ENCODE measurements at places on chromosomes 7 and 10. TPM values are rescaled to one million over a fixed set of nuclear protein-coding genes. Genes with fewer than 3 reads are reported as not detected.
A peak's percentile ranks its signal among the peaks of the same experiment; 100 is the strongest.

The CYP2C19 gene
- total RNA-seq = not detected

The PARD3 gene
- total RNA-seq = 49.1 TPM

The CLEC2L gene
- not detected for total RNA-seq

The SPDYE3 gene
- not detected for total RNA-seq

The TBX20 gene
- total RNA-seq = 0.26 TPM

The UCN3 gene
- not detected for total RNA-seq

The CRYGN gene
- total RNA-seq = 1.0 TPM

The ARPC1B gene
- 61.8 TPM for total RNA-seq

The RGR gene
- not detected for total RNA-seq

- peaks cover 5% of the 10 kb centered on the region for H3K4me1 ChIP-seq
- H3K4me3 ChIP-seq = no peak overlapping the region
- no peak overlapping the region for H3K27ac ChIP-seq
- H3K27me3 ChIP-seq = no peaks in the 10 kb centered on the region
- H3K36me3 ChIP-seq = no peaks in the 10 kb centered on the region
Measured at GRCh38 chr10:71521504-71522441, 125.1 kb downstream of the CDH23 start.

DNA sequence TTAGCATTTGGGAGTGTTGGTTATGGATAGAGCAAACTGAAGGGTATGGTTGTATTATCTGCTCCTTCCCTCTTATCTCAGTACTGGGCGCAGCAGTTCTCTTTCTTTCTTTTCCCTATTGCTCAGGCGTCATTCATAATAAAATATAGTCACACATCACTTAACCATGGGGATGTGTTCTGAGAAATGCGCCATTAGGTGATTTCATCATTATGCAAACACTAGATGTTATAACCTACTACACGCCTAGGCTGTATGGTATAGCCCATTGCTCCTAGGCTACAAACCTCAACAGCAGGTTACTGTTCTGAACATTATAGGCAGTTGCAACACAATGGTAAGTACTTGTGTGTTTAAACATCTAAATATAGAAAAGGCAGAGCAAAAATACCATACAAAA is 401.7 kb downstream of the EXOC4 start:
- DNase-seq = no peak
- H3K4me3 ChIP-seq = no peak overlapping the region
- H3K27ac ChIP-seq = no peak overlapping the region
- H3K4me1 ChIP-seq = no peaks in the 10 kb centered on the region
- no peaks in the 10 kb centered on the region for H3K27me3 ChIP-seq

DNA sequence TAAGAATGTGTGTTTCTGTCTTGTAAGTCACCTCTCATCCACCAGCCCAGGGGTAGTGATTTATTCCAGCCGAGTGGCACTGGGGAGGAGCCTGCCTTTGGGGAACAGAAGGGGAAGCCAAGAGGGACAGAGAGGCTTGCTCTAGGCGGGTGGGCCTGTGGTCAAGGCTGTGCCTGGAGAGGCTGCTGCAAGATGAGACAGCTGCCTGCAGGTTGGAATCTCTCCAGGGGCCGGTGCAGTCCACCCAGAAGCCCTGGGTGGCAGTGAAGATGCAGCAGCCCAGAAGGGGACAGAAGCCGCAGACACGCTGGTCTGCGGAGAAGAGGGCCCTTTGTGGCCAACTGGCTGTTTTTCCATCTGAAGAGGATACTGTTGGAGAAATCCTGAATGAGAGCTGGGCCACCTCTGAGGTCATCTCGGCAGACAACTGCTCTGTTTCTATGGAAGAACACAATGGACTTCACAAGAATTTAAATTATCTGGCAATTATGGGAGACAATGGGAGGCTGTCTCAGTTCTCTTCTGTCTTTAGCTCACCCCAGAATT is 175.7 kb downstream of the GFRA1 start:
- H3K27ac ChIP-seq = no peak overlapping the region
- peaks cover 2% of the 10 kb centered on the region for H3K4me1 ChIP-seq
- no peak for DNase-seq
- H3K36me3 ChIP-seq = no peaks in the 10 kb centered on the region
- no peak overlapping the region for H3K4me3 ChIP-seq

DNA sequence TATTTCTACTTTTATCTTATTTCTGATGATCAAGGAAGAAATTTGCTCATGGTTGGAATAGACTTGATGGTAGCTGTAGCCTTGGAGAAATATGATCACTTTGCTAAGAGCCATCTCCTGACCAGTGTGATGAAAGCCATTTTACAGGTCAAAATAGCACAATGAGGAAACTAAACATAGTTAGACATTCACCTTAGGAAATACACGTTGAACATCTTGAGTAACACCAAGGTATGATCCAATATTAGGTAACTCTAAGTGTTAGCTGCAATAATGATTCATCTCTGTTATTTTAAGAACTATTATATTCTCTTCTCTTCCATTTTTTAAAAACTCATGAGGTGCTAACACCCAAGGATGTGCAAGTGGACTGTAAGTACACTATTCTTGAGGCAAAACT is 328.0 kb downstream of the PLXDC2 start:
- no peak for DNase-seq
- no peak overlapping the region for H3K27ac ChIP-seq
- H3K4me1 ChIP-seq = no peaks in the 10 kb centered on the region

DNA sequence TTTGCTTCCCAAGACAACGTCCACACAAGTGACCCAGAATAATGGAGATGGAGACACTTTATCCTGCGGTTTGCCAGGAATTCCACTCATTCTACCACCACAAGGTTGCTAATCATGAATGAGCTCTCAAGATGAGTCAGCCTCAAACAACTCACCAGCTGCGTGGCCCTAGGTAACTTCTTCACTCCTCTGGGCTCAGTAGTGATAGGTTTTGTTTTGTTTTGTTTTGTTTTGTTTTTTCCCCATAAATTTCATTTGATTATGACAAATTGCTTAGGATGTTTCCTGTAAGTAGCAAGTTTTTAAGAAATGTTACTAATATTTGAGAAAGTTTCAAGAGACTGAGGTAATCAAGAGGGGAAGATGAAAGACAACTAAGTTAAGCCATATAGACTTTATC is 286.8 kb downstream of the PARD3 start:
- H3K4me1 ChIP-seq = peaks cover 25% of the 10 kb centered on the region
- H3K4me3 ChIP-seq = no peak overlapping the region
- no peaks in the 10 kb centered on the region for H3K27me3 ChIP-seq
- no peaks in the 10 kb centered on the region for H3K36me3 ChIP-seq
- DNase-seq = no peak
- H3K27ac ChIP-seq = peak overlapping the region; percentile 31

GRCh38 chr10:72808001-72808400 is 85.5 kb upstream of the OIT3 start:
- no peak for DNase-seq
- no peak overlapping the region for H3K27ac ChIP-seq
- peaks cover 4% of the 10 kb centered on the region for H3K4me1 ChIP-seq
- no peak overlapping the region for H3K4me3 ChIP-seq
- no peaks in the 10 kb centered on the region for H3K36me3 ChIP-seq
- no peaks in the 10 kb centered on the region for H3K27me3 ChIP-seq

DNA sequence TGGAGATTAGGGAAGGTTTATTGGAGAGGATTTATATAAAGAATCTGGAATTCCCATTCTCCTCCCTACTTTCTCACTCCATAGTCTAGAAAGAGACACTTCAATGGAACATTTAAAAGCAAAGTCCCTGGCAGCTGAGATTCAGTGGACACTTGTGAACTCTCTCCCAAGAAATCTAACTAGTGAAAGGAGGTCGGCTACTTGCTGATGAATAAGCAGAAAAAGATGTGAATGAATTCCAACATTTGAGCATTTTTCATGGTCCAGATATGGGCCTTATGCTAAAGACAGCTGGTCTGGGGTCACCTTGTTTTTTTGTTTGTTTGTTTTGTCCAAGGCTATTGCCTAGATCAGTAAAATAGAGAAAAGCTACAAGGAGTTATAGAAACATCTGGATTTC is 141.1 kb upstream of the LRRTM3 start:
- no peak overlapping the region for H3K4me3 ChIP-seq
- H3K27me3 ChIP-seq = no peaks in the 10 kb centered on the region
- H3K27ac ChIP-seq = no peak overlapping the region
- no peak for DNase-seq

GRCh38 chr7:28069807-28070206 is 110.8 kb downstream of the JAZF1 start:
- H3K27me3 ChIP-seq = no peaks in the 10 kb centered on the region
- no peaks in the 10 kb centered on the region for H3K4me1 ChIP-seq
- no peak overlapping the region for H3K4me3 ChIP-seq
- H3K36me3 ChIP-seq = no peaks in the 10 kb centered on the region
- DNase-seq = no peak
- H3K27ac ChIP-seq = no peak overlapping the region

GRCh38 chr10:91096274-91096673 is 124.2 kb upstream of the PCGF5 start:
- no peak overlapping the region for H3K27ac ChIP-seq
- H3K4me1 ChIP-seq = no peaks in the 10 kb centered on the region
- DNase-seq = no peak
- H3K36me3 ChIP-seq = no peaks in the 10 kb centered on the region
- H3K27me3 ChIP-seq = no peaks in the 10 kb centered on the region
- no peak overlapping the region for H3K4me3 ChIP-seq

DNA sequence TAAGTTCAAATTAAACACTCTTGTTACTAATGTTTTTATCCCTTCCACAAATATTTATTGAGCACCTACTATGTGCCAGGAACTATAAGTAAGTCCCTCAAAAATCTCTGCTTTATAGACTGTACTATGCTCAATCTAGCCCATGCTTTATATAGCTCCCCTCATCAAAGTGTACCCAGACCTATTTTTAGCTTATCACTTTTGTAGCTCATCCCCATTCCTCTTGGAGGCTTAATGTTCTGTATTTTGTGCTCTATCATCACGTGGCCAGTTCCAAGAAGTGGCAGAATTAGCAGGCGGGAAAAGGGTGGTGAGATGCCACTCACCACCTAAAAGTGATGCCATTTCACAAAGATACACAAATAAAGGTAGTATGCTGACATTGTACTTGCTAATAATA is 138.1 kb upstream of the BET1 start:
- H3K27ac ChIP-seq = no peak overlapping the region
- no peaks in the 10 kb centered on the region for H3K36me3 ChIP-seq
- no peaks in the 10 kb centered on the region for H3K4me1 ChIP-seq
- H3K4me3 ChIP-seq = no peak overlapping the region
- H3K27me3 ChIP-seq = no peaks in the 10 kb centered on the region
- no peak for DNase-seq

- no peak for DNase-seq
- H3K4me3 ChIP-seq = no peak overlapping the region
- H3K4me1 ChIP-seq = peaks cover 53% of the 10 kb centered on the region
- H3K27ac ChIP-seq = 0 out of 2 replicates have a peak overlapping the region, but pooled peaks have one; percentile 4
- H3K36me3 ChIP-seq = no peaks in the 10 kb centered on the region
- no peaks in the 10 kb centered on the region for H3K27me3 ChIP-seq
Measured at GRCh38 chr10:71268247-71268691, 50.8 kb upstream of the SLC29A3 start.

DNA sequence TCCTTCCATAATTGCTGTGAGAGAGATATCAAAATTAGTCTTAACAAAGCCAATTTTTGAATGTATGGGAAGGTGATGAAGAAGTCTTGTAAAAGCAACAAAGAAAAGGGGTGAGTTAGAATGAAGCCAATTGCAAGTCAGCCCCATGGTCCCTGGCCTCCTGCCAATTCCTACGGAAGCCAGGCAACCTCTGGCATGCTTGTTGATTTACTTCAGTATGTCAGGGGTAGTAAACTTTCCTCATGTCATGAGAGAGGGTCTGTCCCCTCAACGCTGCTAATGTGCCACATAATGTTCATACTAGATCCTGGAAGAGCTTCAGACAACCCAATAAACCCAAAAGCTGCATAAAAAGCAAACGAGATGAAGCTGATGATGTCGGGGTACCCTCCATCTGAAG is 159.1 kb upstream of the YAE1 start:
- H3K27me3 ChIP-seq = no peaks in the 10 kb centered on the region
- H3K4me3 ChIP-seq = no peak overlapping the region
- no peak for DNase-seq

DNA sequence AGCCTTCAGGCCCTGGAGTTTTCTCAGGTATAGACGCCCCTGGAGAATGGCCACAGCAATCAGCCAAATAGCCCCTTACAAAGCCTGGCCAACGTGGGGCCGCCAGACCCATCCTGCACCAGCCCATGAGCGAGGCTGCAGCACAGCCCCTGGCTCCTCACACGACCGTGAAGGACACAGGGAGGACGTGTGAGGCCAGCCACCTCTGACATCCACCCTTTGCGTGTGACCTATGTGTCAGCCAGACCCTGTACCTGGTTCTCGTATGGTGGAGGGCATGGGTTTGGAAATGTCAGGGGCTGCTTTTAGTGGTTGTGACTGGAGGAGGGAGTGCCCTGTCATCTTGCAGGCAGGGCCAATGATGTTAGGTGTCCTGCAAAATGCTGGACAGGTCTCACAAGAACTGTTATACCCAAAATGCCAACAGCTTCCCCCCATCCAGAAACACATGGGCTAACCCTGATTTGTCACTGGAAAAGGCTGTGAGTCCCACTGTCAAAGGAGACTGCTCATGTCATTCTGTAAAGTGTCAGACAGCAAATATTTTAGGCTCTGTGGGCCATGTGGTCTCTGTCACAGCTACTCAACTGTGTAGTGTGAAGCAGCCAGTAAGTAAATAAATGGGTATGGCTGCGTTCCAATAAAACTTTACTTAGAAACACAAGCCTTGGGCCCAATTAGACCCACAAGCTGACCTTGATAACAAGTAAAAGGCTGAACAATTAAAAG is 30.0 kb downstream of the NOD1 start:
- H3K27me3 ChIP-seq = no peaks in the 10 kb centered on the region
- DNase-seq = no peak
- H3K27ac ChIP-seq = no peak overlapping the region
- 0 out of 2 replicates have a peak, but pooled peaks cover 2% of the 10 kb centered on the region for H3K36me3 ChIP-seq

GRCh38 chr10:109698882-109699664 is 224.2 kb downstream of the XPNPEP1 start:
- no peak overlapping the region for H3K27ac ChIP-seq
- H3K27me3 ChIP-seq = no peaks in the 10 kb centered on the region
- no peaks in the 10 kb centered on the region for H3K36me3 ChIP-seq
- no peak for DNase-seq
- no peak overlapping the region for H3K4me3 ChIP-seq

DNA sequence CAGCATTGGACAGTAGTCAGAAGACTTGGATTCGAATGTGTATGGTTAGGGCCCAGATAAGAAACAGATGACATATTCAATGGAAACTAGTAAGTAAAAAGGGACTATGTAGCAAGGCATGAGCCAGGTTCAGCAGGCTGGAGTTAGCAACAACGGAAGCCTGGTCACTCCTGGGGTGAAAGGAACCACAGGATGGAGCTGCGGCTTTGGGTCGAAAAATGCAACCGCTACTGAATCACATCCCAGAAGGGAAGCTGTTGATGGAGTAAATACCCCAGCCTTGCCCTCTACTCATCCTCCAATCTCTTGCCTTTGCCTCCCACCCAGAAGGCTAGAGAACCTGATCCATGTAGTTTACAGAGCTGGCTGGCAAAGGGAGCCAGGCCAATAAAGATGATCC is 37.5 kb upstream of the EGR2 start:
- no peaks in the 10 kb centered on the region for H3K36me3 ChIP-seq
- H3K27me3 ChIP-seq = no peaks in the 10 kb centered on the region
- H3K27ac ChIP-seq = no peak overlapping the region
- H3K4me3 ChIP-seq = no peak overlapping the region
- H3K4me1 ChIP-seq = no peaks in the 10 kb centered on the region

GRCh38 chr7:51321961-51322515 is 5.4 kb upstream of the COBL start:
- H3K4me3 ChIP-seq = no peak overlapping the region
- 0 out of 2 replicates have a peak, but pooled peaks cover 2% of the 10 kb centered on the region for H3K27me3 ChIP-seq
- H3K36me3 ChIP-seq = no peaks in the 10 kb centered on the region
- DNase-seq = no peak

GRCh38 chr10:75367021-75367487 is 34.5 kb downstream of the ZNF503 start:
- H3K27ac ChIP-seq = no peak overlapping the region
- DNase-seq = no peak
- no peaks in the 10 kb centered on the region for H3K27me3 ChIP-seq
- H3K36me3 ChIP-seq = no peaks in the 10 kb centered on the region
- no peaks in the 10 kb centered on the region for H3K4me1 ChIP-seq

Data from H1 (cell line).